ENCODE measurements at places on chromosomes 1 and 21.
A peak's percentile ranks its signal among the peaks of the same experiment; 100 is the strongest.

DNA sequence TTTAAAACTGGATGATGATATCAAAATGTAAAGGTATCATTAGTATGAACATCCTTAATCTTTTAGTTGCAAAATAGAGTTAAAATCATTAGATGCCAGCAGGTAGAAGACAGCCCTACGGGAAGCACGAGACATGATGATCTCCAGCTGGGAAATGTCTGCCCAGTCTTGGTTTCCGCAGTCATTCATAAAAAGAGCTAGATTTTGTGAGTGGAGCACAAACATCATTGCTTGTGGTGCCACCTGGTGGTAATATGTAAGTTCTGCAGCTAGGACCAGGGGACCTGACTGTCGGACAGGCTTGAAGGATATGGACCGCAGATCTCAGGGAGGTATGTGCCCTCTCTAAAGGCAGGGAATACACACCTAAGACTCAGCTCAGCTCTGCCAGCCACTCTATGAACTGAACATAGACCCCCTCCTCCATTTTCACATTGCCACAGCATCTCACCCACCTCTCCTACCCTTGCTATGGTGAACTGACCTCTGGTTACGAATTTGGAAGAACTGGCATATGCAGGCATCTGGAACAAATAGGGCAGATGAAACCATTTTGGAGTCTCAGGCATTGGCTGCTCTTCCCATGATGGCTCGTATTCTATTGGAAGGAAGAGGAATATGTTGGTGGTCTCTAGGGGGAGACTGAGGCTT, 9.2 kb downstream of the FCMR start:
- peak; percentile 86 for DNase-seq

DNA sequence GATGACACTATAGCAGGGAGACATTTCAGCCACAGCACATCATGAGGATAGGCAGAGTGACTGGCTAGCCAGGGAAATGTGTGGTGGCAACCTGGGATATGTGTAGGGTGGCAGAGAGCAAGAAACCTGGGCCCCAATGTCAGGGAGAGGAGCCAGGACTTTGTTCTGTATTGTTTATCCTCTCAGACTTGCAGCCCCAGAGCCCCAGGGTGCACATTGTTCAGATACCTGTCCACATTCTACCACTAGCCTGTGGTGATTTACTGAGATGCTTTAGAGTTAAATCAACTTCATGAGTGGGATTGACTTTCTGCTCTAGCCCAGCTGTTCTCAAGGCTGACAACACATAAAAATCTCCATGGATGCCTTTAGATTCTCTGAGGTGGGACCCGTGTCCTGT, 61.5 kb downstream of the MAB21L3 start:
- no peak for DNase-seq

GRCh38 chr1:84122780-84123382, 21.2 kb upstream of the PRKACB start:
- DNase-seq = peak; percentile 72

- no peak for DNase-seq
Observed at GRCh38 chr1:26162220-26162709, 3.4 kb downstream of the FAM110D start.

DNA sequence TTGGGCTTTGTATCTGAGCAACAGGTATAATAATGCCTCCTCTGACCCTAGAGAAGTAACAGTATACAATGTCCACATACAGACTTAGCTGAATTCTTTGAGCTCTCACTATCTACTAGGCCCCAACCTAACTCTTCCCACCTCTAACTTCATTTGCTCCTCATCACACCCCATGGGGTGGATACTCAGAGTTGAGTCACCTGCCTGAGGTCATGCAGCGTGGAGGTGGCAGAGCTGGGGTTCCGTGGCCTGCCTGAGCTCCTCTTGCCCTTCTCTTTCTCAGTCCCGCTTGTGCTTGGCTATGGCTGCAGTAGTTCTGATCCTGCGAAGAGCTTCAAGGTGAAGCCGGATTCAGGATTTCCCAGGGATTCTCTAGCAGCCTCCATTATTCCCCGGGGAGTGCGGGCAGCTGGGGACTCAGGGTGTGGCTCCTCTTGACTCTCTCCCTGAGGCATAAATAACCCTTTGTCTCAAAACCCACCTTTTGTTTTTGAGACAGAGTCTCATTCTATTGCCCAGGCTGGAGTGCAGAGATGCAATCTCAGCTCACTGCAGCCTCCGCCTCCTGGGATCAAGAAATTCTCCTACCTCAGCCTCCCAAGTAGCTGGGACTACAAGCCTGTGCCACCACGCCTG, 29.9 kb upstream of the ACTL8 start:
- no peak for DNase-seq

GRCh38 chr1:97903626-97904025, 17.2 kb downstream of the DPYD start:
- DNase-seq = peak; percentile 64

GRCh38 chr1:218349348-218350034, 4.4 kb downstream of the TGFB2 start:
- DNase-seq = no peak

DNA sequence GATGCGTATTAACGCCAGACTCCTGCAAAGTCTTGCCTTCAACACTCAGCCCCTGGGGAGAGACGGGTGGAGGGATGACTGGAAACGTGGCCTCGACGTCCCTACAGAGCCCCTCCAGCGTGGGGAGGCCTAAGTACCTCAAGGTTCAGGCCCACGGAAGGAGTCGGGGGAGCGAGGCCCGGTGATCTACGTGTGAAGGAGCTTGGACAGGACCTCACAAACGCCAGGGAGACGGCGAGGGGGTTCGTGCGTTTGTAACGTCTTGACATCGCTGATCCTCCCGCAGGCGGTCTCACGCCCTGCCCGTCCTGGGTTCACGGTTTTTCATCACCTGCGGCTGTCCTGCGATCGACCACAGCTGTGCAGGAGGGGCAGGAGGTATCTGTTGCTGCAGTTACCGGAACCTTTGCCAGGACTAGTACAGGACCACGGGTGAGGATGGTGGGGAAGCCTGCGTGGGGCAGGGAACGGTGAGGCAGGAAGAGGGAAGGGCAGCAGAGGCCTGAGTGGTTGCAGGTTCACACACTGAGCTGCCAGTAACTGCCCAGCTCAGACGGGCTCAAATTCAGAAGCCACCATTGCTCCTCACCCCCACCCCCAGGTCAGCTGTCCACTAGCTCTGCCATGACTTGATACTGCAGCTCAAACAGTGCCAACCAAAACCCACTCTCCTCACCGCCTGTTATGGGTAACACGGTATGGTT, 889 bp upstream of the CCNL2 start:
- peak; percentile 35 for DNase-seq

DNA sequence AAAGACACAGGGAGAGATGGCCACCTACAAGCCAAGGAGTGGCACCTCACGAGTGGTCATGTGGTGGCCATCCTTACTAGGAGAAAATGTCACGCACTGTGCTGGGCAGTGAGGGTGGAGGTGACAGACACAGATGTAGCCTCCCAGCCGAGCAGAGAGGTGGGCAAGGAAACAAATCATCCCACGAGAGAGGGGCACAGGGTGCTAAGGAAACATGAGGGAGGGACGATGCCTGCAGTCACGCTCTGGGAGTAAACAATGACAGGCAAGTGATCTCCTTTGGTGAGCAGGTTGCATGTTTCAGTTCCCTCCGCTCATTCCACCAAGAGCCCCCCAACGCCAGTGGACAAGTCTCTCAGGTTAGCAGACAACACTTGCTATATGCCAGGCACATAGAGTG, 65.8 kb downstream of the CD247 start:
- DNase-seq = no peak

DNA sequence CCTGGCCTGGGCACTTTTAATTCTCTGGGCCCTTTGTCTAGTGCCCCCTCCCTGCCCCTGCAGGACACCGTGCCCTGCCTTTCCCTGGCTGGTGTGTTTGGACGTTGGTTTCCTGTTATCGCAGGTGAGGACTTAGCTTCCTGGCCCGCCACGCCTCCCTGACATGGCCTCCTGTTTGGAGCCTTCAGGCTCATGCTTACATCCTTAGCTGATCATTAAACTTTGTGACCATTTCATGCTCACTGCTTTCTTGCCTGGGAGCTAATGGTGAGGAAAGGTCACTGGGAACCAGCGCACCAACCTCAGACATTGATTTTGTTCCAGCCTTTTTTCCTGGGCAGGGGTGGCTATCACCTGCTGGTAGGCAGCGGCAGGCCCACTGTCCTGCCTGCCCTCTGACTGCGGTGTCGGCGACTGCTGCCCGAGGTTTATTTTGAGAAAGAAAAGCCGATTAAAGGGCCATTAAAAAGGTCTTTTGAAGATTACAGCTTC, 3.7 kb downstream of the PFKL start:
- no peak for DNase-seq

- DNase-seq = peak; percentile 17
Observed at GRCh38 chr1:215569986-215570824, 3.1 kb downstream of the KCTD3 start.

DNA sequence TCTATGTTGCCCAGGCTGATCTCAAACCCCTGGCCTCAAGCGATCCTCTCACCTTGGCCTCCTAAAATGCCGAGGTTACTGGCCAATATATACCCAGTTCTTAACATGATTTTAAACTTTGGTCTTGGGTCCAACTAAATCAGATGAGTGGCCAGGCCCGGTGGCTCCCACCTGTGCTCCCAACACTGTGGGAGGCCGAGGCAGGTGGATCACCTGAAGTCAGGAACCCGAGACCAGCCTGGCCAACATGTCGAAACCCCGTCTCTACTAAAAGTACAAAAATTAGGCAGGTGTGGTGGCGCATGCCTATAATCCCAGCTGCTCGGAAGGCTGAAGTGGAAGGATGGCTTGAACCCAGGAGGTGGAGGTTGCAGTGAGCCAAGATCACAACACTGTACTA, 29.6 kb downstream of the TOMM20 start:
- no peak for DNase-seq

DNA sequence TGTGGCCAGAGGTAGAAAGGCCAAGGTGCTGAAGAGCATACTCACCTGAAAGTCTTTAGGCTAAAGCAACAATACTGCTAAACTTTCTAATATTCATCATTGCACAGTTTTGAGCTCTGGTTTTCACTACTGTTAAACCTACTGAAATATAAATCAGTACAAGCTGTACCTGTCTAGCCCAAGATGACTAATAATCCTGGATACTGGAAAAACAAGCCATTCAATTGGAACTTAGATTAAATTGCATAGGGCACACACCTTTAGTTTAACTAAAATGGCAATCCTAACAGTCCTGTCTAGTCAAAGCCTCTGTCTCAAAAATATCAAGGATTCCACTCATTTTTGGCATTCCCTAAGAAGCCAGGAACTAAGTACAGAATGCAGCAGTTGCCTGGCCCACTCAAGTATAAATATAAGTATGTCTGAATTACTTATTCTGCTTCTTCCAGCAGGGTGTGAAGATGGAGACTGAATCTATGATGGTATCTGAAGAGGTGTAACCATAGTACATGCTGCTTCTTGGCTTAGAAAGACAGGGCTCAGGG, 3.1 kb downstream of the CHML start:
- DNase-seq = peak; percentile 21

DNA sequence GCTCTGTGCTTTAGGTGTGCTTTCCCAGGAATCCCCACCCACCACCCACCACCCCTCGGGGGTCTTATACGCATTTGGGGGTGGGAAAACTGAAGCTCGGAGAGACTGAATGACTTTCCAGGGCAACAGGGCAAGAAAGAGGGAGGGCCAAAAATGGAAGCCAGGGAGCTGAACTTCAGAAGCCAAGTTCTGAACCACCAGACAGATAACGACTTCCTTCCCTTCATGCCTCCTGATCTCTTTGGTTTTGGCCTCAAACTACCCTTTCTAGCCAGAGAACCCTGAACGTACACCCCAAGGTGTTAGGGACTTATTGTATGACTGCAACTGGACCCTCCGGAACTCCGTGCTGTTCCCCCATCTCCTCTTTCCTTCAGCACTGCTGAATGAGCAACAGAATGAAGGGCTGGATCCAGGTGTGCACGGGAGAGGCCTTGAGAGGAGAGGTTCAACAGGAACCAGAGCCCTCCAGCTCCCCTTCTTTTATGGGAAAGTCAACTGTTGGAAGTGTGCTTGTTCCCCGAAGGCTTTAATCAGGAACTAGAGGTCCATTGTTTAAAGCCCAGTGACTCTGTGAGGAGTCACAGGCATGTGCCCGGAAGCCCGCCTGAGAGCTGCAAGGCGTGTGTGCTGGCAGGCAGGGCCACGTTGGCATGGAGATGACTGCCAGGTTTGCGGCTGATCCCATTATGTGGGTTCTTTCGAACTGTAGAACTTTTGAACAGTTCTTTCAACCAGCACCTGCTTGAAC, 3.1 kb downstream of the BACE2 start:
- DNase-seq = peak; percentile 75

DNA sequence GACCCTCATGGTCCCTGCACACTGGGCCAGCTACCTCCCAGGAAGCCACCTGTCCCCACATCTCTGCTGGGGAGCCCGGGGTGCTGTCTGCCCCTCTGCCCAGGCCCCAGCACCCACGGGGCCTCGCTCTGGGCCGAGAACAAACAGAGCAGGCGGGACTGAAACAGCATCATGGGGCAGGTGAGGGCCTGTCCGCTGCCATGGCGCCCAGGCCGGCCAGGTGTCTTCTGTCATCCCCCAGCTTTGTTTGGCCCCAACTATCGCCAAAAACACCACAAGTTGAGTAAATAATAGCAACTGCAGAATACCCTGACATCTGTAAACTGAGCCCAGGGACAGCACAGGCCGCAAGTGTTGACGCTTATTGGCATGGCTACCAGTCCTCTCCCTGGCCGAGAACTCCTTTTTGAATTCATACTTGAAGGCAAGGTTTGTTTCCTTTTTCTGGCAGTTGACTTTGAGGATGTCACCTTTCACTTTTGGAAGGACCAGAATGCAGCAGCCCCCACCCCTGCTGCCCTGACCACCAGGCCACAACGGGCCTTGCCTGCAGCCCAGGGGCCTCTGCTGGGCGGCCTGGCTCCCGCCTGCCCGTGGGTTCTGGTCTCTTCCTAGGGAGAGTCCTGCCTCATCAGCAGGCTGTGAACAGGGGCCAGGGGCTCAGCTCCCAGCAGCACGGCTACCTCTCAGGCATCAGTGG, 152.7 kb downstream of the CASZ1 start:
- no peak for DNase-seq

DNA sequence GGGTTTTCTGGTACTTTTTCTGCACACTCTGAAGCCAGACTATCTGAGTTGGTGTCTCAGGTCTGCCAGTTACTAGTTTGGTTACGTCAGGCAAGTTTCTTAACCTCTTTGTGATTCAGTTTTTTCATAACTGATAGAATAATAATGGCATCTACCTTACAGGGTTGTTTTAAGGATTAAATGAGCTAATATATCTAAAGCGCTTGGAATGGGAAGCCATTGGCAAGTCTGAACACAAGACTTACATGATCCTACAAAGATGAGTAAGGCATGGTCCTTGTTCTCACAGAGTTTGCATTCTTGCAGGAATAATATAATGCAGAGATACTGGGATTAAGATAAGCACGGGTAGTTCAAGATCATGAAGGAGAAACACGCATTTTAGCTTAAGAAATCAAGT, 9.2 kb upstream of the DENND2D start:
- no peak for DNase-seq

DNA sequence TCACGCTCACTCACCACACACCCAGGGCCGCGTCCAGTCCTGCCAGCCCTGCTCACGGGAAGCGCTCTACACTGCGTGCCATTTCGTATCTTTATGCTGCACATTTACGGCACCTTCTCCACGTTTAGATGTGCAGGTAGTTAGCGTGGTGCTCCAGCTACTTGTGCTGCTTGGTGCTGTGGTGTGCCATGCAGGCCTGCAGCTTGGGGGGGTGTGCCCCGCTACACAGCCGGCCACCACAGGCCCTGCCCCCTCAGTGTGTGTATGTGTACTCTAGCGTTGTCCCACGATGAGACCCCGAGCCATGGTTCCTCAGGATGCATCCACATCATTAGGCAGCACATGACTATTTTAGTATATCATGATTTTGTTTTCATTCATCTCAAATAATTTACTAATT, 38.3 kb downstream of the SNAP47 start:
- DNase-seq = no peak
